Epithelial cell of proximal tubule (primary cell): ENCODE measurements at places on chromosomes 7 and 10.

DNA sequence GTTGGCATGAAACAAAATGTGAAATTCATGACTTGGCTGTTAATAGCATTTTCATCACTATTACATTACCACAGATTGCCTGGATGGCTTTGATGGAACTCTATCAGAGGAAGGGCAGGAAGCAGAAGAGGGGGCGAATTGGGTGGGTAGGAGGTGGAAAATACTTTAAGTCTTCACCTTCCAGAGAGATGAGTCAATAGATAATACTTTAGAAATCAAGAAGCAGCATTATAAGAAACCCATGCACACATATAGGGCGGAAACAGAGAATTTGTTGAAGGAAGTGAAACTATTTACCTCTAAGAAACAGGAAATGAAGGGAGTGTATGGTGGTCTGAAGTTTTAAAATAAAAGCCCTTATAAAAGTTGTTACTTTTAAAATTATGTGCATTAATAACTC is 152.1 kb upstream of the TARP start:
- no peak for DNase-seq

DNA sequence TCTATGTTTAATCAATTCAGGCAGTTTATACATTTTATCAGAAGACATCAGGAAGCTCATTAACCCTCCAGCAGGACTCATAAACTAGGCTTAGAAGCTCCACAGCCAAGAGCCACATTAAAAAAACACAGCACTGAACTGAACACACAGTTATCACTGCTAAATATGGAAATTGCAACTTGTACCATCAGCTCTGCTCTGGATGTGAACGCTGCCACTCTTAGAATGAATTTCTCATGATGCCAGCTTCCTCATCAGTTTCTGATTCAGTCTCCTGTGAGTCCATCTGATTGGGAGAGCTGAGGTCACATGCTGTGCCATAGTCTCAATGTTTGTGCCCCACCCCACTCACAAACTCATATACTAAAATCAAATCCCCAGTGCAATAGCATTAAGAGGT is 17.1 kb upstream of the ING3 start:
- no peak for DNase-seq

DNA sequence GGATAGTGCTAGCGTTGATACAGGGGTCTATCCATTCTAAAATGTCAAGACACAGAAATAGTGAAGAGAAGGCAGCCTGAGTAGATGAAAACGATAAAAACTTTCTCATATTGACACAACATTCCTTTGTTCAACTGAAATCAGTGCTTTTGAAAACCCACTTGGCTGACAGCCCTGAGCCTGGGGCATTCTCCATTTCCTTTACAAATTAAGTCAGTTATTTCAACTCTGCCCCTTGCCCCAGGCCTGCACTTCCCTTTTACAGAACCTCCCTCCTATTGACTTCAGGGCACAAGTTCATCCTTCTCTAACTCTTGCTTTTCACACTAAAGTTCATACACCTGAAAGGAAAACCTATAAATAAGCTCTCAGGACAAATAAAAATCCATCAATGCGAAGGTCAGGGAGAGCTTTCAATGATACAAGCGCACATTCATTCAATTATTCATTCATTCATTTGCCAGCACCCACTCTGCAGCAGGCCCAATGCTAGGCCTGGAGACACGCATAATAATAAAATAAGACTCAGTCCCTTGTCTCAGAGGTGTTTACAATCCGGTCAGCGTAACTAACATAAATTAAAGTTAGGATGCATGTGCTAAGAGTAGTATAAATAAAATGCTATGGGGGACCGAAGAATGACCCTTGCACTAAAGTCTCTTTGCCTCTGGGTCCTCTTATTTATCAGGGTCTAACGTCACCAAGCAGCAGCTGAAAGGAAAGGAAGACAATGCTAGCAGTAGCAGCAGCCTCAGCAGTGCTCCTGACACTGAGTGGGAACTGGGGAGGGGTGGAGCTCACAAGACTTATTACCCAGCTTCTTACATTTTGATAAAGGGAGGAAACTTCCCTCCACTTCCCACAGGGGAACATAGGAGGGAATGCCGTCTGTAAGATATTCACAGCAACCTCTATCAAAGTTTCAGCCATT is 134.8 kb downstream of the PDE1C start:
- no peak for DNase-seq

DNA sequence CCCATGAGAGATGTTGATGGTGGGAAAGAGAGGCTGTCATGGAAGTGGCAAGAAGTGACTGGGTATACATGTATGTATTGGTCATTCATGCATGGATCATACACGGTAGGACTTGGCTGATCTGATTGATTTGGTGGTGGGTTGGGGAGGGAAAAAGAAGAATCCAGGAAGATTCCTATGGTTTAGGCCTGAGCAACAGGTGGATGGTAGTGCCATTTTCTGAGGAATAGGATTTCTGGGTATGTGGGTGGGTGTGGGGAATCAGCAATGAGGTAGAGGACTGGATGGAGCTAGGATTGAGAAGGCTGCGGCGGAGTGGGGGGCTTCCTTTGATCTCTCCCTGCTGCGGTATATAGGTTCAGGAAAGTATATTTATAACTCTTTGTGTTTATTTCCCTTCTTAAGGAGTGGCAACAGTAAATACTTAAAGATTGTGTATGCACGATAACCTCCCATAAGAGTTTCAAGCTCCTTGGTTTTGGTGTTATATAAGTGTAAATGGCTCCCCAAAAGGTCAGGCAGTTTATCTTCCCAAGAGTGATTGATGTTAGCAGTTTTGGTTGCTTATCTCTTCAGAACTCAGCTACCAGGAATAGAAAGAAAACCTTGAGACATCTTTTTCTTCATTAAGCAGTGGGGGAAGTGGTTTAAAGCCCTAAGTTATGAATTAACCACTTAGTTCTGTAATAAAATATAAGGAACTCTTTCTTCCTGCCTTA is 100.1 kb downstream of the LSMEM1 start:
- no peak for DNase-seq

DNA sequence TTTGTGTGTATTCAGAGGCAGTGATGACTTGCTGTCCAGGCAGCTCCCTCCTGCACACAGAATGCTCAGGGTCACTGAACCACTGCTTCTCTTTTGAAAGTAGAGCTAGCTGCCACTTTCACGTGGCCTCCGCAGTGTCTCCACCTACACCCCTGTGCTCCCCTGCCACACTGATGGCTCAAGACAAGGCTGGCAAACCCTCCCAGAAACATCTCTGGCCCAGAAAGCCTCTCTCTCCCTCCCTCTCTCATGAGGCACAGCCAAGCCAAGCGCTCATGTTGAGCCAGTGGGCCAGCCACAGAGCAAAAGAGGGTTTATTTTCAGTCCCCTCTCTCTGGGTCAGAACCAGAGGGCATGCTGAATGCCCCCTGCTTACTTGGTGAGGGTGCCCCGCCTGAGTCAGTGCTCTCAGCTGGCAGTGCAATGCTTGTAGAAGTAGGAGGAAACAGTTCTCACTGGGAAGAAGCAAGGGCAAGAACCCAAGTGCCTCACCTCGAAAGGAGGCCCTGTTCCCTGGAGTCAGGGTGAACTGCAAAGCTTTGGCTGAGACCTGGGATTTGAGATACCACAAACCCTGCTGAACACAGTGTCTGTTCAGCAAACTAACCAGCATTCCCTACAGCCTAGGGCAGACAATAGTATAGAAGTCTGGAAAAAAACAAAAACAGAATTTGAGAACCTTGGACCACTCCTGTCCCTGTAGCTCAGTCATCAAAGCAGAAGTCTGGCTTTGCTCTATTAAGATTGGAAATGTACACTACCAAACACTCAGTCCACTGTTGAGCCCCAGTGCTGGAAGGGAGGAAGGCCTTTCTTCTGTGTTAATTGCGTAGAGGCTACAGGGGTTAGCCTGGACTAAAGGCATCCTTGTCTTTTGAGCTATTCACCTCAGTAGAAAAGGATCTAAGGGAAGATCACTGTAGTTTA is 15.8 kb downstream of the SCD start:
- DNase-seq: no peak

GRCh38 chr7:50448823-50449222 is 1.3 kb downstream of the FIGNL1 start:
- DNase-seq: no peak

- DNase-seq: no peak
These were observed 51.9 kb upstream of the PTN start for GRCh38 chr7:137395420-137395819.

- DNase-seq: no peak
These were observed 104.2 kb downstream of the CTTNBP2 start for GRCh38 chr7:117769085-117769484.

GRCh38 chr7:45176886-45177731 is 19.5 kb downstream of the RAMP3 start:
- DNase-seq: no peak

- no peak for DNase-seq
These were observed 87.8 kb downstream of the LARP4B start for GRCh38 chr10:843703-844102.

- DNase-seq: peak; percentile 36
These were observed 85.8 kb downstream of the NRP1 start for GRCh38 chr10:33248638-33249037.

DNA sequence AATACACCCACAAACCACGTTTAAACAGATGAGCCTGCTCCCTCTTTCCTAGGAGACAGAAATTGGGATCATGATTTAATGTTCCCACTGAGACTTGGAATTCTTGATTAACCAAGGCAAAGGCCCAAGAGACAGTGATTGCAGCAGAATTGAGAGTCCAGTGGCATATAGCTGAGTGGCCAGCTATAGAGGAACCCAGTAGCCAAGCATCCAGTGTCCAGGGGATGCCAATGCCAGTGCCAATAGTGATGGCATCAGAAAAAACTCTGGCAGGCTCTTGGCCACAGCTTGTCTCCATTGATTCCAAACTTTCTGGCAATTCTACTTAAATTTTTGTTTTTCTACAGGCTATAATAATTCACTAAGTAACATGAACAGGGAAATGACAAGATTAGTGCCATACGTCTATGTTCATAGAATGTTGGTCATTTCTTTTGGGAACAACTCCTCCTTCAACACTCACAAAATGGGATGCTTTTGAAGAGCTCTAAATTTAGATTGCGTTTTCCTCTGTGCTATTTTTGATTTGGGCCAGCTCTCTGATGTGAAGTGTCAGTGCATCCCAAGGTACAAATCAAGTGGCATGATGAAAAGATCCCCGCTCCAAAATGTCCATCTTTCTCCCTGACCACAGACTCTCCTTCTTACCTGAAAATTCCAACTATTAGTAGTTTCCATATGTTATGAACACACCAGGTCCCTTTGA is 83.1 kb upstream of the A1CF start:
- no peak for DNase-seq
